Cerebellar cortex (tissue), 1 donor: ENCODE measurements at places on chromosomes 1 and 21.

GRCh38 chr1:16258591-16259135, 21.7 kb upstream of the CPLANE2 start:
- DNase-seq: no peak

DNA sequence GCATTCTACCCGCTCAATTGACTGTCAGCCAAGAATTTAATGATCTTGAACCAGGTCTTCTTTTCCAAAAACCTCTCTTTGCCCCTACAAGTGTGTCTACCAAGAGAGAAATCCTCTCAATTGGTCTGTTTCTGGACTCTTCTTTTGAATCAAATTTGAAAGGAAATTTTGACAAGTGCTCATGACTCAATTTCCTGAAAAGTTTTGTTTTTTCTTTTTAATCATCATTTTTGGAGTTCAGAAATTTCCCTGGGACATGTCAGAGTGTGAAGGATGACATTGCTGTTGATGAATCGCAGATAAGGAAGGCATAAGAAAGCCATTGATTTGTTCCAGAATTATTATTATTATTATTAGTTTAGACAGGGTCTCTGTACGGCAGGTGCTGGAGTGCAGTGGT, 88.2 kb upstream of the AKT3 start:
- DNase-seq: no peak

GRCh38 chr1:168245042-168245441, 19.2 kb downstream of the SFT2D2 start:
- no peak for DNase-seq

GRCh38 chr1:27567971-27568299, 36.0 kb downstream of the AHDC1 start:
- DNase-seq: no peak

- no peak for DNase-seq
These were observed 7.8 kb downstream of the PSMB2 start for GRCh38 chr1:35633547-35633946.

GRCh38 chr1:180119837-180120236, 34.8 kb upstream of the QSOX1 start:
- DNase-seq: no peak

- no peak for DNase-seq
These were observed 24.2 kb upstream of the OSBPL9 start for GRCh38 chr1:51592711-51593110.

DNA sequence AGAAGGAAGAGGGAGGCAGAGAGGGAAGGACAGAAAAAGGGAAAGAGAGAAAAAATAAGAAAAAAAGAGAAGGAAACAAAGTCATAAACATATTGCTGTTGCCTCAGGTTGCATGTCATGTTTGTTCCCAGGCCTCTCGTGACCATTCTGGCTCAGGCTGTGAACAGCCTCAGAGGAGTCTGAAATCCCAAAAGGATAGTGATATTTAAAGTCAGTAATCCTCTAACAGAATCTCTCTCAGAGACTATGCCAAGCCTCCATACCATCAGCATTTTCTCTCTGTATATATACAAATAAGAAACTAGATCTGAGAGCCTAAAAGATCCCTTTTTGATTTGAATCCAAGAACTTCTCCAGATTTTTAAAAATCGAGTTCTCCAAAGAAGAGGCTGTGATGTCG, 35.2 kb downstream of the GORAB start:
- no peak for DNase-seq

GRCh38 chr1:171055966-171056643, 34.6 kb upstream of the FMO3 start:
- DNase-seq: no peak

DNA sequence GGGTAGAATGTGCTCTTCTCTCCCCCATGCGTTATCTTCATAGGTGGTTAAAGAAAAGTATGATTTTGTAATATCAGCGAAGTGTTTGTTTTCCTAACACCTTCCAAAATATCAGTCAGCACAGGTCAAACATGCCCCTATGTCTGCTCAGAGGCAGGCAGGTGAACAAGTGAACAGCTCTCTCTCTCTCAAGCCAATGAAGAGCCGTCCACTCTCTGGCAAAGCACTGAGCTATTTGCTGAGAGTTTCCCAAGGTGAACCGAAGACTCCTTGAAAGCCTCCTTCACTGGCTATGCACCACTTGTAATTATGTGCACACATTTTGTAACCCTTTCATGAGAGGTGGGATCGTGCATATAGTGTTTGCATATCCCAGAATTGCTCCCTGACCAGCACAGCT, 47.7 kb downstream of the ST6GALNAC3 start:
- no peak for DNase-seq

DNA sequence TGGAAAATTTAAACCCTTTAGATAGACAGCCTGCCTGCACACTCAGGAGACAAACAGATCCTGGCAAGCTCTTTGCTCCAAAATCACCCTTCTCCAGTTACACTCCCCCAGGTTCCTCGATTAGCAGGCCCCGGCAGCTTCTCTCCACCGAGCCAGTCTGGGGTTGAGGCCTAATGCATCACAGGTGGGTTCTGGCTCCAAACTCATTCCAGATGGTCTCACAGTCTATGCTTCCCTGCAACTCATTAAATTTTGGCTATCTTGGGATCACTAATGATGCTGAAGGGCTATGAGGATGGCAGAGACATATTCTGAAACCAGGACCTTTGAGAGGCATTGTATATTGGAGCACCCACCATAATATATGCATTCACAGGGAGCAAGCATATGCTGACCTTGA, 559.8 kb upstream of the USP24 start:
- DNase-seq: peak; percentile 95

GRCh38 chr1:11429226-11429625, 49.7 kb upstream of the DISP3 start:
- no peak for DNase-seq

- DNase-seq: no peak
These were observed at the start of gene RASSF5 for GRCh38 chr1:206507284-206508129. Gene RASSF5, plus strand, starts transcription at chr1:206507531. Its CDS starts 72 bp downstream, at chr1:206507603.

DNA sequence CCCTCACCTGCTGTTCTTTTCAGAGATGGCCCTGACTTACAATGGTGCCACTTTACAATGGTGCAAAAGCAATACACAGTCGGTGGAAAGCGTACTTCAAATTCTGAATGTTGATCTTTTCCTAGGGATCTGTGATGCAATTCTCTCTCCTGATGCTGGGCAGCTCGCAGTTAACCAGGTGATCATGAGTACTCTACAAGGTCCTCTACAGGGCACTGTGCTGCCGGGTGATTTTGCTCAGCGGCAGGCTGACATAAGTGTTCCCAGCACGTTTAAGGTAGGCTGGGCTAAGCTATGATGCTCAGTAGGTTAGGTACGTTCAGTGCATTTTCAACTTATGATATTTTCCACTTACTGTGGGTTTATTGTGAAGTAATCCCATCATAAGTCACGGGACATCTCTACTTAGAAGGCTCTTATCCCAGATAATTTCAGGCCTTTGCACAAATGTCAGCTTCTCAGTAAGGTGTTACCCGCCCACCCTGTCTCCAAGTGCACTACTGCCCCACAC, 126.5 kb downstream of the KCNN3 start:
- DNase-seq: no peak

DNA sequence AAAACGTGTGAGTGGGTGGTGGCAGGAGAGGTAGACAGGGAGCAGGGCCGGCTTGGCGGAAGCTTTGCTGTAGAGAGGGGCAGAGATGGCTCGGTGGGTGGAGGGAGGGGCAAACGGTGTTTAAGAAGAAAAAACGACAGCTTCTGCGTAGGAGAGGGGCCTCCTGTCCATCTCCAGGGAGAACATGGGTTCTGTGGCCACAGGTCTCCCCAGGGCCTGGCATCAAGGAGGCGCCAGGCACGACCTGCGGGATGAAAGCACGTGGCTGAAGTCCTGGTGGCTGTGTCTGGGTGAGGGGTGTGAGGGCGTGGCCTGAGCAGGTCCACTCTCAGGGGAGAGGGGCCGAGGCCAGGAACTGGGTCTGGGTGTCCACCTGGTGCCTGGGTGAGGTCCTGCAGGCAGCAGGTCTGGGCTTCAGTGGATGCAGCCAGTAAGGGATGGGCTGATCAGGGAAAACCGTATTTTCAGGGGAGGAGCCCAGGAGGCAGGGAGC, 940 bp upstream of the PRKCZ start:
- DNase-seq: peak; percentile 77

DNA sequence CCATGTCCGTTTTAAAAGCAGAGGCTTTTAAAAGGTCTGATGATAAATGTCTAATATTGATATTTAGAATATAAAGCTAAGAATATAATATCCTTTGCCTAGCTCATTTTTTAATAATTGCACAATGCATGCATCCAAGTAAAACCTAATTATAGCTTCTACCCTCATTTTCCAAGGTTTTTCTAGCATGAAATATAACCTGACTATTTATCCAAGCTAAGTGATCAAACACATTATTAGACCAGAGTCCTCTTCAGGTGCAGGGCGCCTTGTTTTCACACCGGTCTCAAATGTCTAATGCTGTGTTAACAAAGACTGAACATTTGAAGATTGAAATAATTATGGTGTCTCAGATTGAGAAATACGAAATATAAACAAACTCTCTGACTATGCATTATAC, 648.9 kb upstream of the CXADR start:
- DNase-seq: no peak

- DNase-seq: no peak
These were observed 16.3 kb downstream of the TGFB2 start for GRCh38 chr1:218361298-218362065.

DNA sequence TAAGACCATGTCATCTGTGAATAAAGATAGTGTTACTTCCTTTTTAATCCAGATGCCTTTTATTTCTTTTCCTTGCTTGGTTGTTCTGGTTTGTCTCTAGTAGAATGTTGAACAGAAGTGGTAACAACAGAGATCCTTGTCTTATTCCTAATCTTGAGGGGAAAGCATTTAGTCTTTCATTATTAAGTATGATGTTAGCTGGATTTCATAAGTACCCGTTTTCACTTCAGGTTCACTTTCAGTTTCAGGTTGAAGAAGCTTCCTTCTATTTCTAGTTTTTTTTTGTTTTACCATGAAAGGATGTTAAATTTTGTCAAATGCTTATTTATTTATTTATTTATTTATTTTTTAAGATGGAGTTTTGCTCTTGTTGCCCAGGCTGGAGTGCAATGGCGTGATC, 22.3 kb upstream of the AGPAT3 start:
- no peak for DNase-seq
